ENCODE measurements at places on chromosomes 5 and 9.

DNA sequence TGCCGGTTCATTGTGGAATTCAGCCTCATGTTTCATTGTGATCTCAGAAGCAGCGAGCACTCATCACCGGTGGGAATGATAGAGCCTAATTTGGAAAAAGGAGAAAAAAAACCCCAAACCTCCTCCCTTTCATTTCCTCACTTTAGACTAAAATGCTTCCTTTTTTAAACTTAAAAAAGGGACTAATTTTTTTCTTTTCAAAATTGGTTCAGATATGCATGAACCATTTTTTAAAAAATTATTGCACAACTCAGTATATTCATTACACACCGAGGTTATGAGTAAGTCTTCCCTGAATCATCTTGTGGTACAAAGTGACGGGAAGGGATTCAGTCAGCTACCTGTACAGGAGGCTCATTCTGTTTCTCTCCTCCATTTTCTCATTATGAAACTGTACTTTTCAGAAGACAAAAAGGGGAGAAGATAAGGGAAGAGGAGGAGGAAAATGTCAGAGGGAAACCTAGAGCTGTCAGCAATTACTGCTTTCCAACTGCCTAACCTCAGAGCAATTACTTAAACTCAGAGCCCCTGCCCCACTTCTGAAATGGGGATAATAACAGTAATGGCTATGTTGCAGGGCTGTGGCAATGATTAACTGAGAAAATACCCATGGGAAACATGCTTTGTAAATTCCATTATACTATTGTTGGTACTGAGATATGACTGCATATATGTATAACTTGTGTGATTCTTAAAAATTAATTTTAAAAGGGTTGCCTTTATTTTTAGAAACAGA lies 24.0 kb downstream of the GALNT10 start:
- DNase-seq, result no peak

DNA sequence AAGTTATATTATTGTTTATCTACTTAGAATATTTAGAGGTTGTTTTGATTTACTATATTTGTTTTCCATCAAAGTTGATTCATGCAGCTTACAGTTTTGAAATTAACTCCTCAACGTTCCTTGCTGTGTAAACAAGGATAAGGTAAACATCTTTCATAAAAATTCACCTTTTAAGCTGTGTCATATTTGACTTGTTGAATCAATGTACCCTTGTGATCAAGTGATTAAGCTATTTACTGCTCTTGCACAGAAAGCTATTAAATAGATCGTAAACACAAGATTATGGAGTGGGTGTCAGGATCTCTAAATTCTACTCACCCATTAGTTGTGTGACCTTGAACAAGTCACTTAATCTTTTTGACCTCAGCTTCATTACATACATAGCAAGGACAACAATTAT lies 2054.0 kb upstream of the NUDT12 start:
- no peak for DNase-seq

- DNase-seq, result no peak
Observed at GRCh38 chr9:101165131-101165530, 136.6 kb downstream of the PLPPR1 start.

DNA sequence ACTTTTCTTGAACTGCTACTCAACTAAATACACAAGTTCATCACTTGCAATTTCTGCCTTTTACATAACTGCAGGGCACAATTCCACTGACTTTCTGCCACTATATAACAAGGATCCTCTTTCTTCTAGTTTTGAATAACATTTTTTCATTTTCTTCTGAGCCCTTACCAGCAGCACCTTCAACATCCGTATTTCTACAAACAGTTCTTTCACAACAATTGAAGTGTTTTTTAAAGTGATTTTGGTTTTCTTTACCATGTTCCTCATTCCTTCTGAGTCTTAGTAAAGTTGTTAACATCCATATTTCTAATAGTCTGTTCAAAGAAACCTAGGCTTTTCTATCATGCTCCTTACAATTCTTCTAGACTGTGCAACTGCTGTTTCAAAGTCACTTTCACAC lies 127.2 kb upstream of the PITX1 start:
- no peak for DNase-seq

GRCh38 chr9:120937127-120937526 lies 10.5 kb upstream of the TRAF1 start:
- DNase-seq, result no peak

- DNase-seq, result no peak
Observed at GRCh38 chr9:134291452-134291881, 34.8 kb upstream of the RXRA start.

GRCh38 chr9:35272989-35273388 lies 111.2 kb downstream of the UNC13B start:
- no peak for DNase-seq

DNA sequence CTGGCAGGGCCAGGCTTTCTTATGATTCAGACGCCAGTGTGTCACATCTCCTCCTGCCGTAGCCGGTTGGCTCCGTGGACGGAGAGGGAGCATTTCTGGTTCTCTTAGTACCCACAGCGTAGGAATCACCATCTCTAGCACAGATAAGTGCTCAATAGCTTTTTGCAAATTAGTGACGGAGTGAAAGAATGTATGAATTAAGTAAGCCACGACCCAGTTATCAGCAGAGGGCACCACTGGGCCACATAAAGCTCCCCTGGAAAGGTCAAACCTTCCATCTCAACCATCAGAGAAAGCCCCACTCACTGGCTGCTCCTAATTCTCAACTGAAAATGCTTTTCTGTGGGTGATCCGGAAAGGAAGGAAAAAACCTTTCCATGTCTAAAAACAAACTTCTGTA lies 317.0 kb upstream of the ADCY2 start:
- no peak for DNase-seq

GRCh38 chr5:176665517-176665916 lies 18.2 kb downstream of the TSPAN17 start:
- no peak for DNase-seq

DNA sequence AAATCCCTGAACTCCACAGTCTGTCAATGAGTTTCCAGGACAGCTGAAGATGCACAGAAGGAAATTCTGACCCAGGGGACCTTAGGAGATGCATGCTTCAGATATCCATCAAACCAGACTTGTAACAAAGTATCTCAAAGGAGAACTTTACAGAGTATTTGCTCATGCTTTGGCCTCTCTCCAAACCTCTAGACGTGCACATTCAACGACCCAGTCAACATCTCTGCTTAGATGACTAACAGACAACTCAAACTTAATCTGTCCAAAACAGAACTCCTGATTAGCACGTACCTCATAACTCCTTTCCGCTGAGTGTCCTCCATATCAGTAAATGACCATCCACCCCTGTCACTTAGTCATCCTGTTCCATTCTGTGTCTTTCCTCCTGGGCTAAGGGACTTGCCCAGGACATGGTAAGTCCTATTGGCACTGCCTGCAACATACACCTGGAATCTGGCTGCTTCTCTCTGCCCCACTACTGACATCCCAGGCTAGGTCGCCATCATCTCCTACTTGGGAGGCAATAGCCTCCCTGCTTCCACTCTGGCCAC lies 107.4 kb downstream of the LMNB1 start:
- DNase-seq, result no peak

DNA sequence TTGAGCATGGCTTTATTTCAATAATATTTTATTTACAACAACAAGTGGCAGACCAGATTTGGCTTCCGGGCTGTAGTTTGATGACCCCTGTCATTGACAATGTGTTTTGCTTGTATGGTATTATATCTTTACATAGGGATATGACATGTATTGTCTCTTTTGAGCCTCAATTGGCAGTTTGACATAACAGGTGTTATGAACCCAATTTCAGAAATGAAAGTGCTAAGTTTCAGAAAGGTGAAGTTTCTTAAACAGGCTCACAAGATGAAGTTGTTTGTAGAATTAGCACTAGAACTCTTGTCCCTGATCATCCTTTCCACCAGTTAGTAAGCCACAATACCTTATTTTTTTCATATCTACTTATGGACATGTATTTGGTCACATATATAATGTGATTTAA lies 303.0 kb upstream of the GRIA1 start:
- DNase-seq, result no peak

DNA sequence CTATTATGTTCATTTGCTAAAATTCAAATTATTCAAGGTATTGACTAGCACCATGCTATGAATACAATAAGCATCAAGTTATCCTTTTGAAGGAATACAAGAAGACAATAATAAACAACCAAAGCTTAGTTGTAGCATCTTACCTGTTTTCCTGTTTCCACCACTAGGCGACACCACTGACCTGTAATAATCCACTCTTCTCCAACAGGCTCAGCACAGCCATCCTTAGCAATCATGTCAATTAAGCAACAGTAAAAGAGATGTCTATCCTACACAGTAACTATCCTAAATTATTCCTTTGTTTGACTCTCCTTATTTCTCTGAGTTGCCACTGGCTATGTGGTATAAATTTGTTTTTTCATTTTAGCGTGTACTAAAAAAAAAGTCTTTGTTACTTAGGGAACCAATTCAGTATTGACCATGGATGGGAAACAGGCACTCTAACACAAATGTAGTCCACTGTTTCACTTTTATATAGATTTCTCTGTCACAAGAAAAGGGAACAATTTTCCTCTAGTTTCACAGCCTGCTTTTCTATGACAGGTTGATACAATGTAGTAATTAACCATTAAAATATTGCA lies 46.2 kb downstream of the PCA3 start:
- DNase-seq, result no peak

- no peak for DNase-seq
Observed at GRCh38 chr9:83623679-83624076, 735 bp downstream of the IDNK start.

- no peak for DNase-seq
Observed at GRCh38 chr9:73118286-73118685, 33.4 kb upstream of the ANXA1 start.

Measured in stimulated activated CD8-positive, alpha-beta memory T cell treated with anti-CD3 and anti-CD28 coated beads, Interleukin-12 subunit alpha, Interleukin-12 subunit beta, amount 100 ng/mL, for 1 hour (primary cell).